Fibroblast of lung (primary cell): ENCODE measurements at places on chromosomes 1 and 21. TPM values are rescaled to one million over a fixed set of nuclear protein-coding genes. Genes with fewer than 3 reads are reported as not detected.

GRCh38 chr1:210683403-210684047 is 354.8 kb downstream of the HHAT start:
- DNase-seq: no peak

DNA sequence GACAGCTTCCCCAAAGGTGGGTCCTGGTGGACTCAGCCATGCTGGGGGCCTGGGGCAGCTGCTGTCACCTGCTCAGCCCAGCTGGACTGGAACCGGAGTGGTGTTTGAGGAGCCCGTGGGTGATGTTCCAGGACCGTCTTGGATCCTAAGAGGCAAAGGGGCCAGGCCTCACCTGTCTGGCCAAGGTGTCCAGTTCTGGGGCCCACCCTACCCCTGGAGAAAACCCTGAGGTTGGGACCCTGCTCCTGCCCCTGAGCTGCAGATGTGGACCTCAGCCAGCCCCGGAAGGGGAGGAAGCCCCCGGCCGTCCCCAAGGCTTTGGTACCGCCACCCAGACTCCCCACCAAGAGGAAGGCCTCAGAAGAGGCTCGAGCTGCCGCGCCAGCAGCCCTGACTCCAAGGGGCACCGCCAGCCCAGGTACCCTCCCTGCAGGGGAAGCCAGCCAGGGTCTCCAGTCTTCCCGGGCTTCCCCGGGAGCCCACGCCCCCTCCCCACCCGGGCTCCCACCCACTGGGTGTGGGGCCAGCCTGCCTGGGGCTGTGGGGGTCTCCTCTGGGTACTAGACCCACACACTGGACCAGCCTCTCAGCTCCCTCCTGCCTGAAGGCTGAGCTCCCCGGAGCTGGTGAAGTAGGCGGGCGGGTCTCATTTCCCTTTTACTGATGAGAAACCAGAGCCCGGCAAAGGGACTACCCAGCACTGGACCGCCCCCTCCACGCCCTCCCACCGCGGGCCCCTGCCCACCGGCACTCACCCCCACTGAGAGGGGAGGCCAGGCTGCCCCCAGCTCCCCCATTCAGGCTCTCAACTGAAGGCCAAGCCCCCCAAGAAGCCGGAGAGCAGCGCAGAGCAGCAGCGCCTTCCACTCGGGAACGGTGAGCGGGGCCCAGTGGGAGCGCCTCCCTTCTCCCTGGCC is 1.3 kb downstream of the AIRE start:
- no peak for DNase-seq

DNA sequence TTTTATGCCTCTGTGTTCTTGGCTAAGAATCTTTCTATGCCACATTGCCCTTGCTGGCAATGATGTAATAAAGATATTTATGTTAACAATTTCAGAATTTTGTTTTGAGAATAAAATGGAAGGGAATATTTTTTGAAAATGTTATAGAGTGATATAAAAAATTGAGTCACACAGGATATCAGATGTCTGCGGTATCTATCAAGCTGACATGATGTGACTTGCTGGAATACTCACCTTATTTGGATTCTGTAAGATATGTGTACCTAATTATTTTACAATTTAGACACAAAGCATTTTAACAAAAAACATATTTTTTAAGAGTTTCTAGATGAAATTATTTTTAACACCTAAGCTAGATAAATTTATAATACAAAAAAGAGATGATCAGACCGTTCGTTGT is 660.0 kb upstream of the B3GALT2 start:
- no peak for DNase-seq

GRCh38 chr1:240178366-240178765 is 86.7 kb downstream of the FMN2 start:
- no peak for DNase-seq

- no peak for DNase-seq
These were observed 130.8 kb downstream of the BEND5 start for GRCh38 chr1:48645883-48646282.

GRCh38 chr1:223551610-223552009 is 113.9 kb downstream of the CAPN8 start:
- DNase-seq: peak; percentile 27

- DNase-seq: no peak
These were observed 18.6 kb downstream of the FMO1 start for GRCh38 chr1:171266930-171267329.

- no peak for DNase-seq
These were observed 42.4 kb downstream of the PKP1 start for GRCh38 chr1:201325678-201326060.

NGF gene
- polyA plus RNA-seq: 12.8 and 17.6 TPM in 2 replicates

DNA sequence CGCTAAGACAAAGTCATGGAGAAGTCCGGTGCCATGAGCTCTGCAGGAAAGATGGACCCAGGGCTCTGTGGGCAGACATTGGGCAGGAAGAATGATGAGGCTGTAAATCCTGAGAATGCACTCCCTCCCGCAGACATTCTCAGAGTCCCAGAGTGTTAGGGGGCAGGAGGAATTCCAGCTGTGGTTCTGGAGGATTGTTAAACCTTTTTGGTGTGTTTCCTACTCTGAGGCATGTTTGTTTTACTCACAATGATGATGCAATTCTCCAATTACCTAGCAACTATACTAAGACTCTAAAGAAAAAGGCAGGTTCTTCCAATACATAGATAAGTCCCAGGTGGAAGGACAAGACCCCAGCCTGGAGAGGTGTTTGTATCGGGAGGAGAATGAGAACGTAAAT is 2.8 kb upstream of the CAPN9 start:
- peak; percentile 9 for DNase-seq

DNA sequence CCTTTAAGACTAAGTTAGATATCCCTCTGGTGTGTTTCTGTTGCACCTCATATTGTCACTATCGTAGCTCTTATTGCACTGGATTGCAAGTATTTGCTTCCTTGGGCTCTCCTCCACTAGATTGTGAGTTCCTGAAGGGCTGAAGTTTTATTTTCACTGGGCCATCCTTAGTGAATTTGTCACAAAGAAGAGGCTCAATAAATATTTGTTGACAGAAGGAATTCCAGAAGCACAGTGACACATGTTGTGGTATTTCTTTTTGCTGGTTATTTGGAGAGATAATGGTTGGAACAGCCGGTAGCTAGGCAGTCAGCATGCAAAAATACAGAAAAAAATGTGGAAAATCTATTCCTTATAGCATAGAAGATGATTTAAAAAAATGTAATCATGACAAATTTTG is 129.9 kb upstream of the ZRANB2 start:
- DNase-seq: no peak

DNA sequence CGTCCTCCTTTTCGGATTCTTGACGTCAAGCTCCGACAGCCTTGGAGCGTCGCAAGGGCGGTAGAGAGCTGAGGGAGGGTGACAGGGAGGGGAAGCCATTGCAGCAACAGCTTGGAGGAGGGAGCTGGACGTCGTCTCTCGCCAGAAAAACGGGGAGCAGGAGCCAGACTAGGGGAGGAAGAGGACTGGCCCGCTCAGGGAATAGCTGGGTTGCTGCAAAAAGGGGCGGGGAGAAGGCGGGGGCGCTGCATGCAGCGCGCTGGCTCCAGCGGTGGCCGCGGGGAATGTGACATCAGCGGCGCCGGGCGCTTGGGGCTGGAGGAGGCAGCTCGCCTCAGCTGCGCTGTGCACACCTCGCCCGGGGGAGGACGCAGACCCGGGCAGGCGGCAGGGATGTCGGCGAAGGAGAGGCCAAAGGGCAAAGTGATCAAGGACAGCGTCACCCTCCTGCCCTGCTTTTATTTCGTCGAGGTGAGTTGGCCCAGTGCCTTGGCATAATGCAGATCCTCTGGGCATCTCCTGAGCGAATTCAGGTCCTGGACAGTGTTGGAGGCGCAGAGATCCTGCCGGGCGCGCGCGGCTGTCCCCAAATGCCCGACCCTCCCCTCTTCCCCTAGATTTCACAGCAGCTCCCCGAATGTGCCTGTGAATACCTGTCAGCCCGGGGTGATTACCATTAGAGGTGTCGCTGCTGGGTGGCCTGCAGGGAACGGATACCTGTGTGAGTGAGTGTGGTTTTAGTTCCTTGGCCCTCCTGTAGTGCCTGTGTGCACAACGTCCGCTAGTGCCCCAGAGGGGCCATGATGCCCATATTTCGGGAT is at the start of gene PLPPR4:
Gene PLPPR4 (plus strand): TSS at position 292 of the 821 bp plus-strand sequence. CDS start 102 bp downstream, at position 394.
- DNase-seq: peak; percentile 62

DNA sequence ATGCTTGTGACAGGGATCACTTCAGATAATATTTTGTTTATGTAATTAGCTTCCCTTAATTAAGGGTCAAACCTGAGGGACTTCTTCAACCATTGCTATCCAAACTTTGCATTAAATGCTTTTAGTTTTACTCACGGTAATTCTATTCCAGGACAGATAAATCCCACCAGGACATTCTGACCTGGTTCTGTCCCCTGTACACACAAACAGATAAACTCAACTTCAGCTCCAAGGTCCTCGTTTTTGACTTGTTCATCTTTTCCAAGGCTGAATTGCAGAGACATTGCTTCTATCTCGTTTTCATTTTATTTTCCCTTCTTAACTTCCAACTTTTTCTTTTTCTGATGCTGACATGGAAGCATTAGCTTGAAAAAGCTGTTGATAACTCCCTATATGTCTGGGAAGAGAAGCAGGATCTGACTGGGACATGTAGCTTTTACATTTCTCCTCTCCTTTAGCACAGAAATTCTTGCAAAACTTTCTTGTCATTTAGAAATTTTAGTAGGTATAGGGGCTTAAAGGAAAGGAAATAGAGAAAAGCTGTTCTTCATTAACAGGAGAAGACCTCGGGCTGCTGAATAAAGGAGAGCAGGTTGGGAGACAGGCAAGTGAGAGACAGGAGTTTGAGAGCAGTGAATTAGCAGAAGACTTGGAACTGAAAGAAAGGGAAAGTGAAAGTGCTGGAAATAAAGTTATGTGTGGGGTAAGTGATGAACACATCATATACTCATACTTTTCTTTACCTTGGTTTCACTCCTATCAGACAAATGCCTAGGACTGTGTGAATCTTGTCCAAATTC is 231.7 kb upstream of the B3GALT2 start:
- peak; percentile 39 for DNase-seq

VSIG8 gene
- not detected in 2 replicates for polyA plus RNA-seq

DNA sequence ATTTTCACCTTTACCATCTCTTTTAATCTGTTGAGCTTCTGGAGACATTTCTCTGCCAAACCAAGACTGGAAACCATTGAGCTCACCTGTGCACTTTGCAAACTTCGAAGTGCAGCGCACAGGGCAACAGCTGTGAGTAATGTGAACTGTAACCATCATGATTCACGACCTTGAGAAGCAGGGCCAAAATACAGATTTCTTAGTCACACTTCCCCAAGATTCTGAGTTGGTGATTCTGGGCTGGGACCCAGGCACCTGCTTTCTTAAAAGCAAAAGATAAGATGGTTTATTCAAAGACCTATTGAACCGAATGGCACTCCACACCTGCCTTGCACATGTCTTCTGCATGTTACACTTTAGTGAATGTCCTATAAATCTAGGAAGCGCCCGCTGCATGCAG is 10.2 kb downstream of the AGTRAP start:
- peak; percentile 51 for DNase-seq

OXCT2 gene
- polyA plus RNA-seq: 0.62 and 1.0 TPM in 2 replicates

- no peak for DNase-seq
These were observed 42.4 kb downstream of the SLC66A1 start for GRCh38 chr1:19354531-19354981.

- no peak for DNase-seq
These were observed 234.7 kb downstream of the CACNA1E start for GRCh38 chr1:181718034-181718433.

DNA sequence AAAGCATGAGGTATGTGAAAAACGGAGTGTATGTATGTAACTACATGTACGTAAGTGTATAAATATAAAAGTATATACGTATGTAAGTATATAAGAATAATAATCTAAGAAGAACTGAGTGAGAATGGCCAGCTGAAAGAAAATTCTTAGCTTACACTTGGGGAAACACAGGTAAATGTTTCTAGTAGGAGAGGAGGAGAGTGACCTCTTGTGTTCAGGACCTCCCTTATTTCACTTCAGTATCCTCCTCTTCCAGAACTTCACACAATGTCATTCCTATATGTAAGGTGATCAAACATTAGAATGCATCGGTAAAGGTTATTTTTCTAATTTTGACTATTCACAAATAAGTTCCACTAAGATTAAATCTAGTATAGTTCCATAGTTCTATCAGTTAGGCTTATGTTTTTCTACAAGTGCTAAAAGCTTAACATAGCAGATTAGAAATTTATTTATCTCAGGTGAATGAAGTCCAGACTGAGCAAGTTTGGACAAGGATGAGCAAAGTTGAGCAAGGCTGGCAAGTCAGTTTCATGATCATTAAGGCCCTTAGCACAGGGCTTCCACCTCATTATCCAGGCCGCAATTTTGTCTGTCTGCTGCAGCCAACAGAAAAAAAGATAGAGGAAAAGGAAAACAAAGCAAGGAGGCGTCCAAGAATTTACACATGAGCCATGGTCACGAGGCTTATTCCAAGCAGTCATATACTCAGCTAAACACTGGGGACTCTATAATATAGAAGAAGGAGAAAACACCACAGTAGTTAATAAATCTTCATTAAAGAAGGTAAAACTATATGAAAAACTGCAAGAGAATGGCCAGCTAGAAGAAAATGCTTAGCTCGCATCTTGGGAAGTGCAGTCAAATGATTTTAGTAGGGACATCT is 7.1 kb upstream of the MROH9 start:
- no peak for DNase-seq

DNA sequence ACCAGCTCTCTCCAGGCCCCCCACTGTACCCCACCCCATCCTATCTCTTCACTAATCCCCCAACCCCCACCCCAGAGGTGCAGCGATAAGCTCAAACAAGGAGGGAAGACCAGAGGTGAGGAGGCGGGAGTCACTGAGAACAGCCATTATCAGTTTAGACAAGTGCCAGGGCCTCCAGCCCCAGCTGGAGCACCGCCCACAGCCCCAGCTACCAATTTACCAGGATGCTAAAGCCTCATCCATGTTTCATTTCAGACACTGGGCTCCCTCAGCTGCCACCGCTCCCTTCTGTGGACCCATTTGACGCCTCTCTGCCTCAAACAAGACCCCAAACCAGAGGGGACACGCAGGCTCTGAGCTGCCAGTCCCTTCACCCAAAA is 80.6 kb downstream of the DISP3 start:
- no peak for DNase-seq

RYR2 gene
- 0.06 TPM in 1 of 2 replicates, not detected in the other for polyA plus RNA-seq

PCP4 gene
- polyA plus RNA-seq: not detected in 2 replicates

- no peak for DNase-seq
These were observed 21.8 kb upstream of the PLEKHO1 start for GRCh38 chr1:150127868-150128267.

GRCh38 chr21:34020005-34020847 is 53.2 kb upstream of the MRPS6 start:
- DNase-seq: peak; percentile 34

GRCh38 chr1:161705537-161705936 is 1.5 kb upstream of the FCRLA start:
- DNase-seq: no peak

C1orf94 gene
- polyA plus RNA-seq: 0.02 and 0.10 TPM in 2 replicates

GRCh38 chr21:29053011-29053553 is 20.4 kb downstream of the CCT8 start:
- DNase-seq: no peak

DNA sequence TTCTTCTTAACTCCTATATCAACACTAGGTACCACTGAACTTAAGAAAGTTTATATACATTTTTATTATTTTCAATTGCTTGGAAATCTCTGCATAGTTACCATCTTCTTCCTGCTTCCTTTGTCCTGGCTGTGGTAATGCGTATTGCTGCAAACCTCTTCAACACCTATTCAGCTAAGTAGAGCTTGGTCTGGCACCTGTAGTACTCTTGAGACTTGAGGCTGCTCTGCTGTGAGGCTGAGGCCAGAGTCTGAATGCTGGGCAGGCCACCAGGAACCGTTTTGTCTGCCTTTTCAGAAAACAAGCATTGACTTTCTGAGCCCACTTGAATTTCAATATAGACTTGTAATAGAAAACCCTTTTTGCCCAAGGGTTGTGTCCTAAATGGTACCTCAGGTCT is 52.0 kb upstream of the RGS2 start:
- no peak for DNase-seq
